Muscle of leg (tissue), 16 donors: ENCODE measurements at places on chromosomes 4 and X. TPM values are rescaled to one million over a fixed set of nuclear protein-coding genes. Genes with fewer than 3 reads are reported as not detected.
A peak's percentile ranks its signal among the peaks of the same experiment; 100 is the strongest.

FGF13 gene
- polyA plus RNA-seq = 77.5 TPM

SCML1 gene
- 10.3 TPM for polyA plus RNA-seq

CLGN gene
- 2.3 TPM for polyA plus RNA-seq

VCX3B gene
- 0.23 TPM for polyA plus RNA-seq

PPARGC1A gene
- 7.5 TPM for polyA plus RNA-seq

DNA sequence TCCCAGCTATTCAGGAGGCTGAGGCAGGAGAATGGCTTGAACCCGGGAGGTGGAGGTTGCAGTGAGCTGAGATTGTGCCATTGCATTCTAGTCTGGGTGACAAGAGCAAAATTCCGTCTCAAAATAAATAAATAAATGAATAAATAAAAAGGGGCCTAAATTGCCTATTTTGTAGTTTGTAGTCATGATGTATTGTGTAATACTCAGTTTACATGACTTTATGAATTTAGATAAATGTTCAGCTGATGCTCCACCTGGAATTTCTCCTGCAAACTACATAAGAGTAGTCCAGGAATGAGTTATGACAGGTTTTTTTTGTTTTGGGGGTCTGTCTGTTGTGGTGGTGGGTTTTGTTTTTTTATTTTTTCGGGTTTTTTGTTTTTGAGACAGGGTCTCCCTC is 31.1 kb downstream of the RBMX start:
- peaks cover 26% of the 10 kb centered on the region for H3K36me3 ChIP-seq
- no peak overlapping the region for H3K27ac ChIP-seq
- no peaks in the 10 kb centered on the region for H3K4me1 ChIP-seq
- H3K4me3 ChIP-seq = no peak overlapping the region
- no peak for DNase-seq

DNA sequence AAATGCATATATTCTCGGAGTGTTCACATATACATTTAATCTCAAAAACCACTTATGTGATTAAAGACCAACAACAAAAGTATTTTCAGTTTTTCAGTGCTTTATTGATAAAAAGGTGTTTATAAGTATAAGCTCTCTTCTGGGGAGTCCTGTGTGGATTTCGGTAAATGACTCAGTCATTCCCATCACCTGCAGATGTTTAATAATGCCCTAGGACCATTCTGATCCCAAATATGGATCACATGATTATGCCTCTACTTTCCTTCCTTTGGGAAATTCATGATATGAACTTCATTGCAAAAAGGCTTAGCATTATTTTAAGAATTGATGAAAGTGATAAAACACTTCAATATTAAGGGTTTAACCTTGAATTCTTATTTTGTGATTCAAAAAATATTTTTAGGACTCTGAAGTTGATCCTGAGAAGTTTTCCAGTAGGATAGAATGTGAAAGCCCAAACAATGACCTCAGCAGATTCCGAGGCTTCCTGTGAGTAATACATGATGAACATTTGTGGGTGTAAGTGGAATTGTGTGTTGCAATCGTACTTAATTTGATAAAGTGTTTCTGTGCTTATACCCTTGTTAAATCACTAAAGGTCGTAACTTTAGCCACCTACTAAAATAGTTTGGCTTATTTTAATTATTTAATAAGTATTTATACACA is 40.2 kb downstream of the ATP10D start:
- no peaks in the 10 kb centered on the region for H3K27me3 ChIP-seq
- no peaks in the 10 kb centered on the region for H3K4me1 ChIP-seq
- no peak for DNase-seq
- no peak overlapping the region for H3K27ac ChIP-seq
- H3K4me3 ChIP-seq = no peak overlapping the region

- no peak for DNase-seq
- H3K36me3 ChIP-seq = no peaks in the 10 kb centered on the region
- peaks cover 6% of the 10 kb centered on the region for H3K4me1 ChIP-seq
- no peak overlapping the region for H3K27ac ChIP-seq
These were observed 1.6 kb downstream of the NAT8L start for GRCh38 chr4:2060611-2061185.

DNA sequence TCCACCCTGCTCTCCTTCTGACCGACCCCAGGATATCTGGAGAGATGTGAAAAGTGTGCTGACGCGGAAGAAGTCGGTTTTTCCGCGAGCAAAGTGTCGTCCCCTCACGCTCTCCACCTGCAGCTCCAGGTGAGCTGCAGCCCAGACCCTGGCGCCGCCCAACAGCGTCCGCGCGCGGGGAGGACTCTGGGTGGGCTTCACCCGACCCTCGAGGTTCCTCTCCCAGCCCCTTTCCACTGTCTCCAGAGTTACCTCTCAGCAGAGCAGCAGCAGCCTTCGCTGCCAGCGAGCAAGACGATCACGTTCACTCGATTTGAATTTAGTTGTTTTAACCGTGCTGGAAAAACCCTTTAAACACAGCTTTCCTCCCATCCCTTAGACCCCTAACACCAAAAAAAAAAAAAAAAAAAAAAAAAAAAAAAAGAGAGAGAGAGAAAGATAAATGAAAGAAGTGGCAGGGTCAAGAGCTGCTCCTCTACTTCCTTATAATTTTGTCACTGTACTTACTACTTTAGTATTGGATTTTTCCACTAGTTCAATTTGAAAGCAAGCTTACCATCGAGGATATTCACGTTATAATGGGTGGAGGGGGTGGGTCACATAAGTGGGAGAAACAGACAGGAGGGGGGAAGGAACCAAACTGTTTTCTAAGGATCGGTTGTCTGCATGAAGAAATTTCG is 758 bp upstream of the NR3C2 start:
- peak overlapping the region; percentile 92 for H3K27ac ChIP-seq
- H3K36me3 ChIP-seq = no peaks in the 10 kb centered on the region
- peaks cover 15% of the 10 kb centered on the region for H3K27me3 ChIP-seq
- H3K4me3 ChIP-seq = peak overlapping the region; percentile 98
- peaks cover 13% of the 10 kb centered on the region for H3K4me1 ChIP-seq

DNA sequence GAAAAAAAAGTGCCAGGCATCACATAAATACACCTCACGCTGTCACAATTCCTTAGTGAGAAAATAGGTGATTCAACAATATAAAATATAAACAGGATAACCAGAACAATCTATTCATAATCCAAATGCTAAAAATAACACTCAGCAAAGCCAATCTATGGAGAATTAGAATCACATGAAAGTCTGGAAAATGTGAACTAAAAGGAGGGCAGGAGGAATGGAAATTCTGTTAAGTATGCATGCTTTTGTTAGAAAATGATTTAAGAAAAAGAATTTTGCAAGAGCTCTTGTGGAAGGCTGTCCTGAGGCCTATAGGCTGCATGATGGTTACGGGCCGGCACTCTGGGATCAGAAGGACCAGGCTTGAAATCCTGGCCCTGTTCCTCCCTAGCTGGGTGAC is 70.6 kb upstream of the PROM1 start:
- peaks cover 12% of the 10 kb centered on the region for H3K4me1 ChIP-seq
- H3K27ac ChIP-seq = peak overlapping the region; percentile 75
- H3K36me3 ChIP-seq = no peaks in the 10 kb centered on the region
- peak; percentile 84 for DNase-seq
- no peaks in the 10 kb centered on the region for H3K27me3 ChIP-seq
- H3K4me3 ChIP-seq = no peak overlapping the region

DNA sequence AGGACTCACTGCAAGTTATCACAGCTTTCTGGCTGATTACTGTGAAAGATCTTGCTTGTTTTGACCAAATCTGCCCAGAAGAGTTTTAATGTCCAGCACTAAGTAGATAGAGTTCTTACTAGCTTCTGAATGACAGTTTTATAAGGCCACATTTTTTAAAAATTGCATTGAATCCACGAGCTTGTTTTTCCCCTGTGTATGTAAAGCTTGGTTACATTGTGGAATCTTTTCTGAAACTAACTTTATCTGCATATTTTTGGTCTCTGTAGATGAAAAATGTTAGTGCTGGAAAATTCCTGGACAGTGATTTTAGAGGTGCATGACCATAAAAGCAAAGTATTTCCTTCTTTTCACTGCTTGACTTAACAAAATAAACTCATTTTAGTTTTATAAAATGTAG is 650.3 kb upstream of the FAM241A start:
- H3K4me1 ChIP-seq = no peaks in the 10 kb centered on the region
- H3K36me3 ChIP-seq = no peaks in the 10 kb centered on the region
- DNase-seq = peak; percentile 8

GRCh38 chrX:149272690-149273463 is 232.2 kb downstream of the IDS start:
- no peak for DNase-seq
- no peak overlapping the region for H3K27ac ChIP-seq
- no peak overlapping the region for H3K4me3 ChIP-seq
- no peaks in the 10 kb centered on the region for H3K4me1 ChIP-seq
- H3K27me3 ChIP-seq = peaks cover 3% of the 10 kb centered on the region

- no peaks in the 10 kb centered on the region for H3K4me1 ChIP-seq
- no peak overlapping the region for H3K4me3 ChIP-seq
These were observed 310.4 kb downstream of the SPRY1 start for GRCh38 chr4:123706973-123707372.

GRCh38 chr4:28772066-28772465 is 1911.4 kb downstream of the STIM2 start:
- H3K36me3 ChIP-seq = no peaks in the 10 kb centered on the region
- H3K4me3 ChIP-seq = no peak overlapping the region
- no peaks in the 10 kb centered on the region for H3K4me1 ChIP-seq
- no peak for DNase-seq

GRCh38 chr4:95869961-95870500 is 30.1 kb downstream of the PDHA2 start:
- H3K36me3 ChIP-seq = no peaks in the 10 kb centered on the region
- no peaks in the 10 kb centered on the region for H3K4me1 ChIP-seq
- H3K4me3 ChIP-seq = no peak overlapping the region
- no peaks in the 10 kb centered on the region for H3K27me3 ChIP-seq

GRCh38 chr4:2767705-2768074 is 11.6 kb upstream of the TNIP2 start:
- no peak overlapping the region for H3K4me3 ChIP-seq
- peaks cover 18% of the 10 kb centered on the region for H3K4me1 ChIP-seq
- no peak overlapping the region for H3K27ac ChIP-seq
- no peaks in the 10 kb centered on the region for H3K36me3 ChIP-seq

DNA sequence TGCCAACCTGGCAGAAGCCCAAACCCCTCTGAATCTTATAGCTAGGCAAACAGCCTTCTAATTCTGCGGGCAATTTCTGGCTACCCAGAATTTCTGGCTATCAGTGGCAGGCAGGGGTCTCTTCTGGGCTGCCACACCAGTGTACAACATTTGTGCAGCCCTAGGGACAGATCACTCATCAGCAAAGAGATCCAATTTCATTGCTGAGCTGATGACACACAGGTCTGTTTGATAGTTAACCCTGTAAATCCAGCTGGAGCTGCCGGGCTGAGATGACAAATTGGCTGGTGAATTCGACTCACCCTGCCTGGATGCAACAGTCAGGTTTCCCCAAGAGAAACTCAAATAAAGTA is 2.4 kb downstream of the MID1 start:
- peak overlapping the region; percentile 69 for H3K4me3 ChIP-seq
- peaks cover 38% of the 10 kb centered on the region for H3K27me3 ChIP-seq
- no peak for DNase-seq
- no peaks in the 10 kb centered on the region for H3K36me3 ChIP-seq

- peaks cover 6% of the 10 kb centered on the region for H3K27me3 ChIP-seq
- no peaks in the 10 kb centered on the region for H3K36me3 ChIP-seq
- no peak overlapping the region for H3K4me3 ChIP-seq
- no peak overlapping the region for H3K27ac ChIP-seq
- no peaks in the 10 kb centered on the region for H3K4me1 ChIP-seq
These were observed 40.8 kb upstream of the GRPR start for GRCh38 chrX:16082470-16083085.

- H3K27me3 ChIP-seq = no peaks in the 10 kb centered on the region
- DNase-seq = peak; percentile 80
- no peak overlapping the region for H3K4me3 ChIP-seq
These were observed 127.7 kb downstream of the SLC7A11 start for GRCh38 chr4:138114434-138114833.

GRCh38 chr4:179536694-179537093 is 2094.5 kb upstream of the AGA start:
- H3K27ac ChIP-seq = no peak overlapping the region
- no peaks in the 10 kb centered on the region for H3K4me1 ChIP-seq
- DNase-seq = no peak

GRCh38 chr4:140870427-140870826 is 114.2 kb upstream of the TBC1D9 start:
- DNase-seq = no peak
- no peaks in the 10 kb centered on the region for H3K27me3 ChIP-seq
- no peak overlapping the region for H3K27ac ChIP-seq
- no peak overlapping the region for H3K4me3 ChIP-seq
- H3K4me1 ChIP-seq = peaks cover 23% of the 10 kb centered on the region

- no peaks in the 10 kb centered on the region for H3K27me3 ChIP-seq
- DNase-seq = no peak
- H3K4me1 ChIP-seq = peaks cover 2% of the 10 kb centered on the region
- no peak overlapping the region for H3K4me3 ChIP-seq
These were observed 25.9 kb upstream of the INTU start for GRCh38 chr4:127606823-127607222.
